ENCODE measurements at places on chromosomes 5 and 9.

- DNase-seq = no peak
Measured at GRCh38 chr5:134590992-134591659, 41.5 kb downstream of the SAR1B start.

- DNase-seq = no peak
Measured at GRCh38 chr5:91136271-91136670, 246.8 kb downstream of the ARRDC3 start.

DNA sequence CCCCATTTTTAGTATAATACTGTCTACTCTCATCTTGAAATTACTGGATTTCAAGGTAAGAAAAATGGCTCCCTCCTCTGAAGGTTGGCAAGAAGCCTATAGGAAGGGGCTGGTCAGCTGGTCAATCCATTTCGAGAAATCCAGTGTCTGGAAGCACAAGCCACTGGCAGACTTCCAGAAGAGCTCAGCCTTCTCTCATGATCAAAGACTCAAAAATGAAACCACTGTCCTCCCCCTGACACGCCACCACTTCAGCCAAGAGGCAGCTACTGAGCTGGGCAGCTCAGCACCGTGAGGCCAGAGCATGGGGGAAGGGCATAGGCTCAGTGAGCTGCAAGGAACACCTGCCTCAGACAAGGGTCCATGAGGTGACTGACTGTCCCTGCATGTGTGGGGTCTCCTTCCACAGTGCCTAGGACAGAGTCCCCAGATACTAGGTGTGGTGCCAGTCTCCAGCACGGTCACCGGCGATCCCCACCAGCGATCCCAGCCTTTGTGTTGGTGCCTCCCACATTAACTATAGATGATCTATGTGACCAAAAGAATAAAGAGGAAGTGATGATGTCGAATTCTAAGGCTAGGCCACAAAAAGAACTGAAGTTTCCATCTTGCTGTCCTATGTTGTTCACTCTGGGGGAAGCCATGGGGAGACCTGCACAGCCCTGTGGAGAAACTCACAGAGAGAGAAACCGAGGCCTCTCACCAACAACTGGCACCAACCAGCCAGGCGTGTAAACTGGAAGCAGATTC is 100.1 kb upstream of the LRRTM2 start:
- peak; percentile 64 for DNase-seq

DNA sequence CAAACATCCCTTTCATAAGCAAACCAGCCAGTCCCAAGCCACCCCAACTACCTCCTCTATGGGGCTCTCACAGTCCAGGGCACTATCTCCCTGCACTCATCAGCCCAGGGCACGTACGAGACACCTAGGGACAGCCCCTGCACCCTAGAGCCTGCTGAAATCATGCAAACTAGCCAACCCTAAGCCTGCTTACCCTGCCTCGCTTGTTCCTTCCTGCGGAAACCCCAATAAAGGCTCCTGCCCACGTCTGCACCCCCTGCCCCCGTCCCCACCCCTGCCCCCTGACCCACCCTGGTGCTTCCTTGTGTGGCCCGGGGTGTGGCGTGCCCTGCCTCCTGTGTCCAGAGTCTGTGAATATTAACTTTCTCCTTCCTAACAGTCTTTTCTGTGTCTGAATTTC is 135.9 kb downstream of the GADD45G start:
- no peak for DNase-seq

DNA sequence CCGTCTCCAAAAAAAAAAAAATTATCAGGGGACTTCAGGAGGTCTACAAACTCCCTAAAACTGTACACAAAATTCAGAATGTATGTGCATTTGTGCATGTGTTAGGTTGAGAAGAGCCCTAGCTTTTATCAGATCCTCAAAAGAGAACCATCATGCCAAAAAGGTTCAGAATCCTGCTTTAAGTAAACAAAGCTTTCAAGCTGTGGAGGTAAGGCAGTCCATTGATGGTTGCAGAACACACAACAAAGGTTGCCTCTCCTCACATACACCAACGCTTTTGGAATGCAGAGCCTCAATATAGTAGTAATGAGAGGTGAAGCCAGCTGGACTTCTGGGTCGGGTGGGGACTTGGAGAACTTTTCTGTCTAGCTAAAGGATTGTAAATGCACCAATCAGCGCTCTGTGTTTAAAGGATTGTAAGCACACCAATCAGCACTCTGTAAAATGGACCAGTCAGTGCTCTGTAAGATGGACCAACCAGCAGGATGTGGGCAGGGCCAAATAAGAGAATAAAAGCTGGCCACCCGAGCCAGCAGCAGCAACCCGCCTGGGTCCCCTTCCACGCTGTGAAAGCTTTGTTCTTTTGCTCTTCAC is 57.9 kb upstream of the RNF38 start:
- no peak for DNase-seq

DNA sequence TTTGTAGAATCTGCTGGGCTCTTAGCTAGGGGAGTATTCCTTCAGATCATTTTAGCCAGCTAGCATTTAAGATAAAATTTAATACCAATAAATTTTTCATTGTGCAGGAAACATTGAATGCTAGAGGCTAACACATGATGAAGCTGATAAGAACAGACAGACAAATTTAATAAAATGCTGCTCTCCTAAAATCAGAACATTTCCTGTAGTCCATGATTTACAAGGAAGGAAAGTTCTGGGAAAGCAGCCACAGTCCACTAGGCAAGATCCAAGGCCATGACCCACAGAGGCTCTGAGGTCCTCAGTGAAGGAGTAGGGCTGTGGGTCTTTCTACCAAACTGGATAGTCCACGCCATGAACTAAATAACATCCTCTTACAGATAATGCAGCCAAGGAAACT is 253.0 kb downstream of the ICE1 start:
- no peak for DNase-seq

DNA sequence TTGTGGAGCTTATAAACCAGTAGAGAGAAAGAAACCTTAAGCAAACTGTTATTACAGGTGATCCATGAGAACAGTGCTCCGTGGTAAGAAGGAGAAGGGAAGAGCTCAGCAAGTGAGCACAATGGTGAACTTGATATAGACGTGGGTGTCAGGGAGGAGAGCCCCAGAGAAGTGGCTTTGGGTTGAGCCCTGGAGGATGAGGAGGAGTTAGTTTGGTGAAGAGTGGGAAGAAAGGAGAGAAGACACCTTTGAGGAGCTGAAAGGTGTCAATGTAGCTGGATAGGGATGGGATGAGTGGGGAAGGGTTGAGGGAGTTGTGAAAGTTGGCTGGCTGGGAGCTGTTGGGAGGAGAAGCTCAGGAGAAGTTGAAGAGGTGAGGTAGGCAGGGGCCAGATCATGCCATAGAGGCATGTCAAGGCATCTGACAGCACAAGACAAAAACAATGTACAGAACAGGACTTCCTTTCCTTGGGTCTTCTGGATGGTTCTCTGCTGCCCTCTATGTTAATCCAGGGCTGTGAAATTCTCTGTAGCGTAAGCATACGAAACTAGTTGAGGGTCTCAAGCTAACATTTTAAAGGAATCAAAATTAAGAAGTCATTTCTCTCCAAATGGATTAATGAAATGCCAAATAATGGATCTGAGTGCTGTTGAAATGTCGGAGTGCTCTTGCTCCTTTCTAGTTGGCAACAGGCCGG is 501.9 kb downstream of the KDM4C start:
- DNase-seq = no peak

DNA sequence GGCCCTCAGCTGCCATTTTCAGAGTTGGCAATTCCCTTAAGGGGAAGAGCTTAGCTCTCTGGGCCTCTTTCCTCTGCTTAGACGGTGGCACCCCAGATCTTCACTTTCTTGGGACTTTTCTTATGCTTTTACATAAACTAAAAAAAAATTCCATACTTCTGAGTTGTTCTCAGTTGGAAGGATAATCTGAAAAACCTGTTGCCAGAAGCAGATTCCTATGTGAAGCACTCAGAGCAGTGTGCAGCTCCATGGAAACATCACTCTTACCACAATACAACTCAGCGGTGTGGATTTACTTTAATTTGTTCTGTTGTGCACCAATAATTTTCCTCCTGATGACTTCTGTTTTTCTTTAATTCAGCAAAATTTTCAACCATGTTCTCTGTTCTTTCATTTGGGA is 44.1 kb upstream of the MROH2B start:
- DNase-seq = no peak

GRCh38 chr5:109697339-109697738 is 7.6 kb downstream of the MAN2A1 start:
- no peak for DNase-seq

DNA sequence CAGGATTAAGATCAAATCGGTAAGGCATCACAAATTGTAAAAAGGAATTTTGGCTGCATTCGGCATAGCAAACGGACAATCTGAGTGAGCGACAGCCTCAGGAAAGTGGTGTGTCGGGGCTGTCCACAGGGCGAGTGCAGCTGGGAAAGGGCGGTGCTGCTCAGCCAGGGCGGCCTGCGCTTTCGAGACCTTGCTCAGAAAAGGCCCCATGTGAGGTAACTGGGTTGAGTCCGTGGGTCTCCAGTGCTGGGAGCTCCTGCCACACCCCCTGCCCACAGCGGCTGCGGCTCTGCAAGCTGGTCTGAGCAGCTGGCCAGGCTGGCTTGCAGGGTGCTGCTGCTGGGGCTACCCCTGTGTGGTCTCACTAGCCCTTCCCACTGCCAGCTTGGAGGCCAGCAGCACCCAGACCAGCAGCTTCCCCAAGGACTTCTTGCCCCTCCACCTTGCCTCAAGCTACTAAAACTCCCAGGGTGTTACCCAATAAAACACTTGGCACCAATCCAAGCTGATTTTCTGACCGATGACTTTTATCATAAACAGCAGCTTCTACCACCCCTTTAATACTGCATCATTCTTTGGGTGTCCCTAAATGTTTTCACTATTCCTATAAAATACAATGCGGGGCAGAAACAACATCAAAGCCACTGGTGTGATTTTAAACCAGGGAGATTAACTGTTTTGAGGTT is 6.2 kb downstream of the SURF2 start:
- DNase-seq = no peak

GRCh38 chr5:133639850-133640528 is 27.6 kb upstream of the FSTL4 start:
- DNase-seq = no peak

- no peak for DNase-seq
Measured at GRCh38 chr9:97386265-97386633, 25.6 kb upstream of the TDRD7 start.

GRCh38 chr5:145246961-145247744 is 588.0 kb downstream of the PRELID2 start:
- DNase-seq = no peak

GRCh38 chr5:43233946-43234345 is 41.9 kb downstream of the NIM1K start:
- no peak for DNase-seq

- no peak for DNase-seq
Measured at GRCh38 chr5:1110307-1111240, 1.3 kb downstream of the SLC12A7 start.

GRCh38 chr9:21988056-21988990 is 5.9 kb downstream of the CDKN2A start:
- DNase-seq = no peak

- no peak for DNase-seq
Measured at GRCh38 chr5:119105971-119106370, 35.1 kb downstream of the DMXL1 start.

DNA sequence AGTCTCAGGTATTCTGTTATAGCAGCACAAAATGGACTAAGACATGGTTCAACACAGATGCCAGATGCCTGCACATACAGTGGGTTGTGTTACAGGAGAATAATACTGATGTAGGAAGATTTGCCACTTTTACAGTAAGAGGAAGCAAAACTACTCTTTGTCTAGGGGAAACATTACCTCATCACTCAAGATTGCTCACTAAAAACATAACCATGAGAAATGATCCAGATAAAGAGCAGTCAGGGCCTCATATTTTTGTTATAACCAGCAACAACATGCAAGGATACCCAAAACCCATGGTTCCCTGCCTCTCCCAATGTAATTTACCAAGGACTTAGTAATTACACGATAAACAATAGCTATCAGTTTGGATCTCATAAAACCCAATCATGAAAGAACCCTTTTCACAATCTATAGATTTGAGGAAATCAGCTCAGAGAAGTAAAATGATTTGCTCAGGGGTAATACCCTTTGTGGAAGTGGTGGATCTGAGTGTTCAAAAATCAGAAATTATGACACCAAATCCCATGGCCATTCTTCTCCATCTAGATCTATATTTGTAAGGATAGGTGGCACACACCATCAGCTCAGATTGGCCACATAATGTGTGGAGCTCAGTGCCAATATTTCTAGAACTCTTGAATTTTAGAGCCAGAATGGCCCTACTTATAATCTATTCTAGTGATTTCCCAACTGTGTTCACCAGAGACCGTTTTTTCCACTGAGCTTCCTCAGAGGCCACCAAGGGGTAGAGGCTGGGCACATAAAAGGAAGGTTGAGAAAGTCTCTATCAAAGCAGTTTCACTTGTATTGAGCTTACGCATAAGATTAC is 27.8 kb downstream of the DPYSL3 start:
- no peak for DNase-seq

Measured in mesothelial cell of epicardium (in vitro differentiated cells).